ENCODE measurements at places on chromosomes 1 and 21.

- DNase-seq = no peak
These were observed 145.5 kb downstream of the TIAM1 start for GRCh38 chr21:31198575-31198974.

DNA sequence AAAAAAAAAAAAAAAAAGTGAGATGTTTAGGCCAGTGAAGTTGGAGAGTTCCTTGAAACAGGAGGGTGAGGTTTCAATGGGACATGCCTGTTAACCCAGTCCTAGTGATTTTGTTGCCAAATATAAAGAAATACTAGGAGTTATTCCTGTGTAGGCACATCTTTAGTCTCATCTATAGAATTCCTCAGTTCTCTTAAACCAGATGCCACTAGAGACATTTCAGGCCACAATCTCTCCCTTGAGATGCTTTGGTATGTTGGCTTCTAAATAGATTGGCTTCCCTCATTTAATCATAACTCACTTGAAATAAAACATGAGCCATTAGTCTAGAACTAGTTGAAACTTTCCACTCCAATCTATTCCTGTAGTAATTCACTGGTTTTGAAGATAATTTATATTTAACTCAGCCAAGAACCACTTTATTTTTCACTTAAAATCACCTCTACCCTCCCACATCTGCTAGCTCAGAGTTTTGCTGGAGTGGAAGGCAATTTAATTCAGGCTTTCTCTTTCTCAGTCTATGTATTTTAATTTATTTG lies 29.8 kb downstream of the GPR137B start:
- no peak for DNase-seq

DNA sequence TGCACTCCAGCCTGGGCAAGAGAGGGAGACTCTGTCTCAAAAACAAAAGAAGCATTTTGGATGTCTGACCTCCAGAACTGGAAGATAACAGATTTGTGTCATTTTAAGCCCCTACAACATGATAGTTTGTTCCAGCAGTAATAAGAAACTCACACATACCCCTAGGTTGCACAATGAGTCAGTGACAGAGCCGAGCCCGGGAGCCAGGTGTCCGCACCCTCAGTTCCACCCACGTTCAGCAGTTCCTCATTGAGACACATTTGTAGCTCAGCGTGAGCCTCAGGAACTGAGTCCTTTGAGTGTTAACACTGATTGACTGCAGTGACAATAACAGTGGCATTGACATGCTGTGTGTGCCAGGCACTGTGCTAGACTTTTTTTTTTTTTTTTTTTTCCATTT lies 19.8 kb downstream of the LRRC38 start:
- no peak for DNase-seq

GRCh38 chr21:35923971-35924370 lies 136.4 kb downstream of the SETD4 start:
- no peak for DNase-seq

- no peak for DNase-seq
These were observed 53.5 kb downstream of the MIGA1 start for GRCh38 chr1:77832901-77833300.

DNA sequence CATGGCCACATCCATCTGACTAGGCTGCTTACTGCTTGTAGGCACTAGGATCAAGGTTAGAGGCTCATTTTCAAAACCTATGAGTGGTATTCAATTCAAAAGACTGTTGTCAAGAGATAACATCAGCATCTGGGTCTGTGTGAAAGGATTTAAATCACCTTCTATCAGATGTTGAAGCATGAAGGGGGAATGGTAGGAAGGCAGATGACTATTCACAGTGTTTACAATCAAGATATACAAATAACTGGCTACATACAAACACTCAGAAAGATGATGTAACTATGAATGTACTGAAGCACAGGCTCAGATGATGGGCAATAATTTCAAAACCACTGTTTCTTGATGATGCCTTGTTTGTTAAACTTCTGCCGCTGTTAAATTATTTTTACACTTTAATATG lies 249.2 kb downstream of the SLC45A1 start:
- DNase-seq = no peak

GRCh38 chr1:26419494-26419893 lies 8.9 kb downstream of the LIN28A start:
- no peak for DNase-seq

GRCh38 chr21:28133116-28133515 lies 859.6 kb downstream of the LTN1 start:
- no peak for DNase-seq

DNA sequence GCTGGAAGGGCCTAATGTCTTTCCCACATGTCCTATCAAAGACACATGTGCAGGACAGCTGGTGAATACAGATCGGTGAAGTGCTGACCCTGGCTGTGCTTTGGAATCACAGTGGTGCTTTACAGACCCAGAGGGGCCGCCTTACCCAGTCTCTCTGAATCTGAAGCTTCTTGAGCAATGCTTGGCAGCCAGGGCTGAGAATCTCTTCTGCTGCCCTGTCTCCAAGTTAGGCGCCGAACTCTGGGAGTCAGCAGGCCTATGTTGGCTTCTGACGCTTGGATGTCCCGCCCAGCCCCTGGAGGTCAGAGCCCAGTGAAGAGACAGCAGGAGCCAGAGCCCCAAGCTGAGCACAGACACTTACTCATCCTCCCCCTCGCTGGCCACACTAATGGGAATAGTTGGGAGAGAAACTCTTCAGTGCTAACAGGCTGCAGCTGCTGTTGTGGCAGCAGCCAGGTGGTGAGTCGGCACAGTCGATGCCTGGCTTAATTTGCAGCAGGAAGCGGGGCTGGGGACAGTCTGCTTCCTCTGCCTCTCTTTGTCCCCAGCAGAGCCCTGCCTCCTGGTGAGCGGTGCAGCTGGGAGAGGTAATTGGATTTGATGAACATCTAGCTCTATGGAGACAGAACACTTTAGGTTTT lies 68.1 kb downstream of the URB2 start:
- DNase-seq = peak; percentile 41

DNA sequence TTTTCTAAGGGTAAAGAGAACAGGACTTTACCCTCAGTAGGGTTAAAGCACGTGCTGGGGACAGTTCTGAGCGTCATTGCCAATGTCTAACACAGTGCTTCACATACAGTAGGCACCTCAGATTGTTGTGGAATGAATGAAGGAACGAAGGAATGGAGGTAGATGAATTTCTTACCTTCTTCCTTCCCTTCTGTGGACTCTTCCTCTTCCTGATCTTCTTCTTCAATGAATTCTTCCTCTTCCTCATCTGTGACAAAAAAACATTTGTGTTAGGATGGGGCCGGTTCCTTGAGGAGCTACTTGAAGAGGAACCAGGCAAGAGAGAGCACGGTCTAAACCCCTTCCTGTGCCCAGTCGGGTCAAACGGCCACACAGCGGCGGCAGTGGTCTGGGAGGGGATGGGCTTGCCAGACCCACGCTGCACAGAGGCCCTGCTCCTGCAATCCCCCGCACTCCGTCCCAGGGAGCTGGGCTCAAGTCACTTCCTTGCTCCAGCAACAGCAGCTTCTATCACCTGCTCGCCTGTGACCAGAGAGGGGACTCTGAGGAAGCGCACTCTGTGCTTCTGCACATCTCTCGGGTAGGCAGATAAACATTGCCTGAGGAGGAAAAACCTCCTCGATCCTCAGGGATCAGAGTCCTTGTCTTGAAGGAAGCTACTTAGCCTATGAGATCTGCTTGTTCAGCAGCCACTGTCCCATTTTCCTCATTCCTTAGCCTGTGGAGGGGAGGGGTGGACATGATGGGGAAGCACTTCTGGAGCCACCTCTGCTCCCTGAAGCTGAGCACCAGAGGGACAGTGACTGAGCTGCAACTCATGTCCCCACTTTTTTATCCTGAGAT lies 8.0 kb upstream of the SLC30A2 start:
- DNase-seq = no peak

GRCh38 chr1:157580179-157580827 lies 17.6 kb downstream of the FCRL4 start:
- DNase-seq = no peak

- DNase-seq = no peak
These were observed 67.9 kb downstream of the KLHDC7A start for GRCh38 chr1:18548643-18549042.

GRCh38 chr1:231094421-231094820 lies 54.4 kb upstream of the FAM89A start:
- no peak for DNase-seq

- DNase-seq = no peak
These were observed 54.2 kb downstream of the H3-3A start for GRCh38 chr1:226116673-226117072.

DNA sequence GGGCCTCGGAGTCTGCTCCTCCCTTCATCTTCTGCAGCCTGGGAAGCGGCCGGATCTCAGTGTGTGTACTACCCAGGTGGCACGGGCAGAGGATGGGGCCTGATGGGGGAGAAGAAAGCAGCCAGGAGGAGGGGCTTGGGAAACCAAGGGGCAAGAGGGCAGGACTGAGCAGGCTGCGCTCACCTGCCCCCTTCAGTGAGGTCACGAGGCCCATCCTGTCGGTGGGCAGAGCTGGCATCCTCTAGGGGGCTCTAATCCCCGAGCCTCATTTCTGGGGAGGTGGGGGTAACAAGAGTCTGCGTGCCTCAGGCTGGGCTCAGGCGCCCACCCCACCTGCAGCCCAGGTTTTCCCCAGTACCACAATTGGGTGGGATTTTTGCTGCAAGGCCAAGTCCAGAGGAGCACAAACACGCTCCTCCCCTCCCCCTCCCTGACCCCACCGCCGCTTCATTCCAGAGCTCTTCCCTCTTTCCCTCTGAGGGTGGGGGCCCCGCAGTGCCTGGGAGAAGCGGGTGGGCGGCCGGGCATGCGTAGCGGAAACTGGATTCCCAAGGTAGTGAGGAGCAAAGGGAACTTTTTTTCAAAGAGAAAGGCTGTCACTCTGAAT lies 1.8 kb upstream of the WNT3A start:
- DNase-seq = no peak

GRCh38 chr1:79006564-79006963 lies at the start of gene ADGRL4:
Gene ADGRL4 (minus strand): TSS chr1:79006730. CDS start chr1:79006654, 76 bp downstream.
- DNase-seq = no peak

DNA sequence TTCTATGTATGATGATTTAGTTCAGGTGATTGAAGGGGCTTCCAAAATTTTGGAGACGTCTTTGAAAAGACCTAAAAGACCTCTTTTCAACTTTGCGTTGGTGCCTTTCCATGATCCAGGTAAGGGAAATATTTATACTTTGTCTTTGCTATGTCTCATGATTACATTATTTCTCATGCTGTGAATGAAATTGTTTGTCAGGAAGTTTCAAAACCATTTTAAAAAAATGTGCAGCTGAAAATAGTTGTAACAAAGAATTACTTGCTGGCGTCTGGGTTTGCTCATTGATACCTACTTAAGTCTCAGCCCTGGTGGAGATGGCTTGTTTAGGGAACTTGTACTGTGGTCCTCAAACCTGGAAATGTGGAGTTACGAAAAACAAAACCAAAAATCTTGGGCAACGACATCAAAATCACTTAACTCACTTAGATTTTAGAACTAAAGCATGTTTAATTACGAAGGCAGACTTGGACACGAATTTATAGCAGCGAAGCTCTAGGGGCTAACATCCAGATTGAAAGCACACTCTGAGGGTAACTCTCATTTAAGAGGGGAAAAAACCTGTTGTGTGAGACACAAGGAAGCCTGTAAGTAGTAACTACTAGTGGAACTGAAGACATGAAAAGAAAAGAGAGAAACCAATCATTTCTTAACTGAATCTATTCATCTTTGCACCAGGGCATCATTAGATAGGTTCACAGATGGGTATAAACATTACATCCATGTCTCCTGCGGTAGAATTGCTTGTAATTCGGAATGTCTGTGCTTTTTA lies 924 bp downstream of the HMCN1 start:
- no peak for DNase-seq

DNA sequence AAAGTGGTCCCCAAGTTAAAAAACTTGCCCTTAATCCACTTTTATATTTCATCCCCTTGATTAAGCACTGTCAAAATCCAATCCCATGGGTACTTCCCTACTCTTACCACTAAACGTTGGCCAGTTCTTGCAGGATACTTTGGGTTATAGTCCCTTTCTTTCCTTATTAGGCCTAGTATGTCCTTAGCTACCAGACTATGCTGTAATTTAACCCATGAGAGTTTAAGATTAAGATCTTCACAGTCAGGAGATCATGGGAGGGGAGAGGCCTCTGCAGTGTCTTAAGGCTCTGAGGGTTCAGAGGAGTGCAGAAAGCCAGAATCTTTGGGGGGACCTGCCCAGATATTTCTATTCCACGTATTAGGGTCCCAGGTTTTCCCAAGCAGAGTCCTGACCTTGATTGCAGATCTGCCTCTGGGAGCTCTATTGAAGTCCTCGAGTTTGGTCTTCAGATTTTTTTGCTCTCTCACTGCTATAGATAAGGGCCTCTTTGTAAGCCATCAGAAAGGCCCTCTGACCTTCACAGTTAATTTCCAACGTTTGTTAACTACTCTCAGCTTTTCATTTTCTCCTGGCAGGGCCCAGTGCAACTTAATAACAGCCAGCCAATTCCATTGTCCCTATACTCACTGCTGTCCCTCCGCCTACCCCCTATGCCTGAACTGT lies 9.0 kb upstream of the CGN start:
- DNase-seq = no peak

DNA sequence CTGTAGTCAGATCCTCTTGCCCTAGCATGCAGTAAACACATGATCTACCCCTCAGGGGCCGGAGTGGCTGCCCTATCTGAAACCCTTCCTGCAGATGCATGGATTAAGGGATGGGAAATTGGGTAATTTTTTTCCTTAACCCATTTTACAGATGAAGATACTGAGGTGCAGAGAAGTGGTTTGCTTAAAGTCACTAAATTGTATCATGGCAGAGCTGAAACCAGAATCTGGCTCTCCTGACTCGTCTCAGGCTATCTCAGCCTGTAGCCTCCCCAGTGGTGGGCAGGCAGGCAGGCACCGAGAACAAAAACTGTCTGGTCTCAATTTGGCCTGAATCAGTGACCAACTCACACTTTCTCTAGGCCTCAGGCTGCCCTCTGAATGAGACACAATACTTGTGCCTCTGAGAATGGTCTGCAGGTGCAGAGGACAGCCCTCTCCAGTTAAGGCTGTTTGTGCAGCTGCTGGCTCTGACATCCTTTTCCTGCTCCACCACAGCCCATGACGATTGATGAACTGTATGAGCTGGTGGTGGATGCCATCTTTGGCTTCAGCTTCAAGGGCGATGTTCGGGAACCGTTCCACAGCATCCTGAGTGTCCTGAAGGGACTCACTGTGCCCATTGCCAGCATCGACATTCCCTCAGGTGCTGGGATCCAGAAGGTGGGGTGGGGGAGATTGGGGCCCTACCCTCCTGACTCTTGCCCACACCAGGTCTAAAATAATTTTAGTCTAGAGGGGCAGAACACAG lies 1.5 kb downstream of the NAXE start:
- no peak for DNase-seq

DNA sequence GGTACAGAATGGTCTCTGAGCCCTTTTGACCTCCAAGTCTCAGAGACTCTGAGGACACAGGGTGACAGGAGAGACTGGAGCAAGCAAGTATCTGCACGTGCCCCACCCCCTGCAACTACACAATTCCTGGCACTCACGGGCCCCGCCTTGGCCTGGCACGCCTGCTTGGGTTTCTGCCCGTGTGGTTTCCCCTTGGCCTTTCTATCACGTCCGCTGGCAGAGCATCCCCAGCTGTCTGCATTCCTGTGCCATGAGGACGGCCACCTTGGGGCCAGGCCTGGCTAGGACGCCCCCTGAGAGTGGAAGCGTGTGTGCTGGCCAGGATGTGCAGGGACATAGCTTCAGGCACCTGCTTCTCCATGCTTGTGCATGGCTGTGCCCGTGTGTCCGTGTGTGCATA lies 14.3 kb upstream of the EDN2 start:
- no peak for DNase-seq
